ENCODE measurements at places on chromosomes 5 and 9.

DNA sequence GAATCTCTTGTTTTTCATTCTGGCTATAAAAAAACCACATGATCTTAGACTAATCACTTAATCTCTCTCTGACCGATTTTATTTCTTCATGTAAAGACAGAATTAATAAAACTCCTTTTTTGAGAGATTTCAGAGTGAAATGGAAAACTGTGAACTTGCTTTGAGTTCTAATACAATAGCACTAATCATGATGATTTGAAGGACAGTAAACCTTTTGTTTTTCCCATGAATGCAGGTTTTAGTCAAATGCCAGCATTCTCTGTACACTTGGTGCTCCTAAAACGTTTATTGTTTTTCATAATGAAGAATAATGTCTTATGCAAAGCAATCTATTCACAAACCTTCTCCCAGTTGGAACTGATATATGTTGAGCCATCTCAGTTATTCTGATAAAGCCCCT, 86.8 kb downstream of the SLC24A2 start:
- no peak for DNase-seq

DNA sequence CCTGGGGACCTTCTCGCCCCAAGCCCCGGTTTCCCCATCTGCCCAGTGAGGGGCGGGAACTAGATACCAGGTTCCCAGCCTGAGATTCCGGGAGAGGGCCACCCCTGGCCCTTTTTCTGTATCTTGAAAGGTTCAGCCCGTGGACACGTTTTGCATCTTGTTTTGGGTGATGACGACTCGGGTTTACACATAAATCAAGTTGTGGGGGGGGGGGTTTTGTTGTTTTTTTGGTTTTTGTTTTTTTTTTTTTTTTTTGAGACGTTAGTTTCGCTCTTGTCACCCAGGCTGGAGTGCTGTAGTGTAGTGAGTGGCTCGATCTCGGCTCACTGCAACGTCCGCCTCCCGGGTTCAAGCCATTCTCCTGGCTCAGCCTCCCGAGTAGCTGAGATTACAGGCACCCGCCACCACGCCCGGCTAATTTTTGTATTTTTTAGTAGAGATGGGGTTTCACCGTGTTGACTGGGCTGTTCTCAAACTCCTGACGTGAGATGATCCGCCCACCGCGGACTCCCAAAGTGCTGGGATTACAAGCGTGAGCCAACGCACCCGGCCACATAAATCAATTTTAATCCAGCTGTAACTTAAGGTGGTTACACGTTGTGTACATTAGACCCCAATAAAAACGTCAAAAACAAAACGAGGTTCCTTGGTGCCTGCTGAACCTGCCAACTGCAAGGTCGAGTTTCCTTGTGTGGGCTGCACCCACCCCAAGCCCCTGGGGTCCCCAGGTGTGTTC, 1.1 kb upstream of the BRD3 start:
- no peak for DNase-seq

GRCh38 chr5:132417010-132417439, 47.5 kb downstream of the SLC22A5 start:
- DNase-seq = no peak

DNA sequence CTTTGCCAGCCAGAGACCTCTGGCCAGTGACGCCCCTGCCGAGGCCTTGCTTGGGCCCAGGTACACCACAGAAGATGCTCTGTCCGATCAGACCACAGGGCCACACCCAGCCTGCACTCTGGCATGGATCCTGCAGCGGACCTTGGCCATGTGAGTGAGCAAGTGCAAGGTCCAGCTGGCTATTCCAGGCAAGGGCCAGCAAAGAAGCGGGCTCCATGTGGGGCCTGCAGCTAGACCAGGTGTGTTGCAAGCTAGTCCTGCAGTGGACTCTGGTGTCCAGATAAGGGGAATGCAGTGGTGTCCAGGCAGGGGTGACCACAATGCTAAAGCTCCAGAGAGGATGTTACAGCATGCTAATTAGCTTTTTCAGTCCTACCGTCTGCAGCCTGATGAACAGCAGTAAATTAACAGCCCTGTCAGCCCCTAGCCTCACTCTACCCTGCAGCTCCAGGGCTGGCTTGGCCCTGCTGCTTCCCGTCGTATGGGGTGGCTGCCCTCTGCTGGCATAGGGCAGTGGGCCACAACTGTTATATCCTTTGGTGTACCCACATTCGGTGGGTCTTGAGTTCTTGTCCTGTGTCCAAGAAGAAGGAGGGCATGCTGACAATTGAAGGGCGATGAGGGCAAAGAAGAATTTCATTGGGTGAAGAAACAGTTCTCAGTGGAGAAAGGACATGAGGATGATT, 284.5 kb upstream of the POU5F2 start:
- DNase-seq = no peak

DNA sequence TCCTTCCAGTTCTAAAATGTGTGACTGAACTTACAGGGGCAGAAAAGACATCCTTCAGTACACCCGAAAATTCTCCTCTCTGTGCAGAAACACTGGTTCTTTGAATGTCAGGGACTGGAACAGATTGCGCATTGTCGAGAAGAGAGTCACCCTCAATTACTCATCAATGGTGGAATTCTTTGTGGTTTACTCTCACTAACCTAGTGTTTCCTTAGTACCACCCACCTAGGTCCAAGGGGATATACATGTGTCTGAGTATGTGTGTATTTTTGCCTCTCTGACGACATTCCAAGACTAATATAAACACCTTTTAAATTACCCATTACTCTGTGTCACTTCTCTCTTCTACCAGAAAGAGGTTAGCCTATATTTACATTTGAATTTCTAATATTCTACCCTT, 660.8 kb downstream of the TLE1 start:
- DNase-seq = no peak

GRCh38 chr5:108607421-108607820, 140.3 kb upstream of the FER start:
- no peak for DNase-seq

DNA sequence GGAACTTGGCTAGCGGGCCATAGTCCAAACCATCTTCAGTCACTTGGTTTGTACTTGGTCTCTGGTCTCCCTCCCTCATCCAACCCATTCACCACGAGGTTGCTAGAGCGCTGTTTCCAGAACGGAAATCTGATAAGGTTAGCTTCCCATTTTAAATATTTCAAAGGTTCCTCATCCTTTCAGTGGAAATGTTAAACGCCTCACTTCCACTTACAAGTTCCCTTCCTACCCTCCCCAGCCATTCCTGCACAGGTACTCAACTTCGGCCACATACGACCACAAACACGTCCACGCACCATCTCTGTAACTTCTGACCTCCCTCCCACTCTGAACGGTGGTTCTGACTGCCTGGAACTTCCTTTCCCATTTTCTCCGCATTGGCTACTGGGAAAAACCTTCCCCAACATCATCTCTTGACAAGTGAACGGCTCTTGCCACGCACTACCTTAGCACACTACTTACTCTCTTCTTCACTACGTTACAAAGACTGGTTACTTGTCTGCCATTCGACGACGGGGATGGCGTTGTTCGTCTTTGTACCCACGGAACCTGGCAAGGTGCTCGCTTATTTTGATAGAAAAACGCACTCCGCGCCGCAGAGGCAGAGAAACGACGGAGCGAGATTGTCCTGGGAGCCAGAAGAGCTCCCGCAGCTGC, 629 bp downstream of the CCNH start:
- no peak for DNase-seq

DNA sequence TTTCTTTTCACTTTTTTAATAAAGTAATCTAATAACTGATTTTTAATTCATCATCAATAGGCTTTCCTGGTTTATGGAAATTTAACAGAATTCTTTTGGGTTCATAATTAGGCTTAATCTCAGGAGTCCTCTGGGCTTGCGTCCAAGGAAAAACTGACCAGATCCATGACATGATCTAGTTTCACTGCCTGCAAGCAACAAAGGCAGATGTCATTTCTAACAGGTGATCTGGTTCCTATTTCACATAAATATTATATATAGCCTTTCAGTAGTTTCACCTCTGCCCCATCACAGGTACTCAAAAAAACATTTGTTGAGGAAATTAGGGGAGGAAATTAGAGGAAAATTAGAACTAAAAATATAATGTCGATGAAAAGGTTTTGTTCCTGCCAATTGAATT, 126.4 kb downstream of the FBXL17 start:
- DNase-seq = no peak

DNA sequence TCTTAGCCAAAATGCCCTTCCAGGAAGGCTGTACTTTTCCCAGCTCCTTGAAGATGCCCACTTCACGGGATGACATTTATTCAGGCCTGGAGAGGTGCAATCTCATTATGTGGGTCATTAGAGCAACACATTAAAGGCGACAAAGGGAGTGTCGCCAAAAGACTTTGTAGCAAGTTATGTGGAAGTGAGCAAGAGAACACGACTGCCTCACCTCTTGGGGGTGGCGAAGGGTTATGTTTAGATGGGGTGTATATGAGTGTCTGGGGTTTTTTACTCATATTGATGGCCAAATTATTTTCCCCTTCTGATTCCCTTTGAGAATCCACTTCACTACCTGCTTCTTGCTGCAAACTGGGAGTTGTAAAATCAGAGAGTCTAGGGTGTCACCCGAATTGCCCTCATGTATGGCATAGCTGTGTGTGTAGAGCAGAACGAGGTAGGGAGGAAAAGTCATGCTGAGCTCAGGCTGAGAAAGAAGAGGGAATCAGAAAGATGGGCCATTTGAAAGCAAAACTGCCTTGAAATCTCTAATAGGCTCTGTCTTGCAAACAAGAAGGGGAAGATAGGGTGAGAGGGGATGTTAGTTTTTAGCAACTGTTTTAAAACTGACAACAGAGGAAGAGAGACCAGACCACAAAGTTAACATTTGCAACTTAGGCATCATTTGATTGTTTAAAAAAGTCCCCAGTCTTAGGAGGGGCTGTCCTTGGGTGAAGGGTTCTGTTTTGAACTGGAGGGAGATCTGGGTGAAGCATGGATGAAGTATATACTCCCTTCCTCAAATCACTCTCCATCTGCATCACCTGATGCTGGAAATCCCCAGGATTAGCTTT, 97.1 kb upstream of the IL12B start:
- DNase-seq = no peak

DNA sequence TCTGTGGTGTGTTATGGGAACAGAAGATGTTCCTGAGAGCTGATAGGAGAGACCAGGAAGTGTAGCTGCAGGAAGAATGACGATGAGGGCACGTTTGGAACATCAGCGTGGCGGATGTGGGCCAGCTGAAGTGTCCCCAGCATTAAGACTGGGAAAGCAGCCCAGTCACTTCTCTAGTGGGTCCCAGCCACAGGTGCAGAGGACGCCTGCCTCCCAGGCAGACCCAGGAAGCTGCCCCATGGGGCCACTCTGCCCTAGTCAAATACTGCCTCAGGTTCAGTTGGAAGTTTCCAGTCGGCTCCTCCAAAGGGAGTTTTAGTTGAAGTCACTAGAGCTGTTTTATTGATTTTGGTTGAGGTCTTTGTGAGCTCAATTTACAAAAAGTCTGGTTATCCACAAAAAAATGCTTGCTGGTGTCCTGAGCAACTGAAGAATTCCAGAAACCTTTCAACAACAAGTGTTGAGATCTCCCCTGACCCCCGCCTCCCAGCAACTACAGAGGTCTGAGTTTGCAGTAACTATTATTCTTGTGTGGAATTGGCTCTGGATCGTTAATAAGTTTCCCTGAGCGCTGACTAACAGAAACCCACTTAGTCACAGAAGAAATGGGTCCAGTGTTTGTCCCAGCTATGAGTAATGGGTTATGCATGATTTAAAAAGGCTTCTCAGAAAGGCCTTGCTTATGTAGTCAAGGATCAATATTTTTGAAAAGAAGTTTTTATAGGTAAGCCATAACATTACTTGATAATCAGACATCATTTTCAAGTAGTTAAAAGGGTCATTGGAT, 294.1 kb downstream of the FANCC start:
- peak; percentile 63 for DNase-seq

- no peak for DNase-seq
These were observed 393.9 kb upstream of the RIOK2 start for GRCh38 chr5:97576956-97577355.

DNA sequence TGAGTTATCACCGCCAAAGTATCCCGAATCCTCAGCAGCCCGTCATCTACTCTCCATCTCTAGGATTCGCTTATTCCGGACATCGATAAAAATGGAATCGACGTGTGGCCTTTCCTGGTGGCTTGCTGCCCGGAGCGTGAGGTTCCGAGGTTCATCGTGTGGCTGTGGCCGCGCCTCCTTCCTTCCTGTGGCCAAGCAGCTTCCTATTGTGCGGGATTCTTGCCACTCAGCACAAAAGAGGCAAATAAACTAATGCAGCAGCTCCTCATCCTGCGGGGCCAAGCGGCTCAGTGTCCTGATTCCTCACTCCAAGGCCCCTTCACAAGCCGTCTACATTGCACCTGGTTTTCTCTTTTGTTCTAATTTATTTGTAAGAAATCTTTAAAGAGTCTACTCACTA, 800.9 kb downstream of the CDH9 start:
- DNase-seq = no peak

DNA sequence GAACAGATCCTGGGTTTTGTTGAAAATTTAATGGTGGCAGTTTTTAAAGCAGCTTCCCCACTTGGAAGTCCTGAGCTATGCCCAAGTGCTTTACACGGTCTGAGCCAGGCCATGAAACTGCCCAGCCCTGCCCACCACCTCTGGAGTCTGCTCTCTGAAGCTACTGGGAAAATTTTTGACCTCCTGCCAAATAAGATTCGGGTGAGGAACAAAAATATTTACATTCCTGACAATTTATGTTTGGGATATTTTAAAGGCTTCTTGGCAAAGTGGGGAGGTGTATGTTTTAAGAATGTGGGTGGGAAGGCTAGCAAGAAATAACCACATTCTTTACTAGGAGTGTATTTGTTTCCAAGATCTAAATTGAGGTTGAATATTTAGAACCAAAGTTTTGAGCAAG, 50.0 kb downstream of the HACD4 start:
- no peak for DNase-seq

GRCh38 chr9:5513966-5514616, 3.8 kb downstream of the PDCD1LG2 start:
- DNase-seq = no peak

GRCh38 chr9:458590-458989, 243.9 kb downstream of the DOCK8 start:
- DNase-seq = no peak

GRCh38 chr5:132501961-132502931, 11.7 kb upstream of the IRF1 start:
- DNase-seq = no peak

DNA sequence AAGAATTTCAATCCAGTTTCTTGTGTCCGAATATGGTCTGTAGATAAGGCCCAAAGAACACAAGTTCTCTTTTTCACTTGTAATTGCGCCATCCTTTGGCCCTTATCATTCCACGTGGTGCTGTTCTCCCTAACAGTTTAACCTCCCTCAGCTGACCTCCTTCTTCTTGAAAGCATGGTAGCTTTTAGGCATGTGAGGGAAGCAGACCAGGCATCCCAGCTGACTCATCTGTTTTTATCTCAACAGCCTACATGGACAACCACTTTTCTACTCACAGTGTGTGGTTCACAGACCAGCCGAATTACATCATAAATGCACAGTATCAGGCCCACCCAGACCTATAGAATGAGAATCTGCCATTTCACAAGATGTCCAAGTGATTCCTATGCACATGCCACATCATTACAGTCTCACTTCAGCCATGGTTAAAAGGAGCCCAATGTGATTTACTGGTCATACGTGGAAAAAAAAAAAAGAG, 26.9 kb upstream of the PLIN2 start:
- DNase-seq = no peak

Data from NCI-H510A (cell line).